ENCODE measurements at places on chromosomes 1 and 21. TPM values are rescaled to one million over a fixed set of nuclear protein-coding genes. Genes with fewer than 3 reads are reported as not detected.

DNA sequence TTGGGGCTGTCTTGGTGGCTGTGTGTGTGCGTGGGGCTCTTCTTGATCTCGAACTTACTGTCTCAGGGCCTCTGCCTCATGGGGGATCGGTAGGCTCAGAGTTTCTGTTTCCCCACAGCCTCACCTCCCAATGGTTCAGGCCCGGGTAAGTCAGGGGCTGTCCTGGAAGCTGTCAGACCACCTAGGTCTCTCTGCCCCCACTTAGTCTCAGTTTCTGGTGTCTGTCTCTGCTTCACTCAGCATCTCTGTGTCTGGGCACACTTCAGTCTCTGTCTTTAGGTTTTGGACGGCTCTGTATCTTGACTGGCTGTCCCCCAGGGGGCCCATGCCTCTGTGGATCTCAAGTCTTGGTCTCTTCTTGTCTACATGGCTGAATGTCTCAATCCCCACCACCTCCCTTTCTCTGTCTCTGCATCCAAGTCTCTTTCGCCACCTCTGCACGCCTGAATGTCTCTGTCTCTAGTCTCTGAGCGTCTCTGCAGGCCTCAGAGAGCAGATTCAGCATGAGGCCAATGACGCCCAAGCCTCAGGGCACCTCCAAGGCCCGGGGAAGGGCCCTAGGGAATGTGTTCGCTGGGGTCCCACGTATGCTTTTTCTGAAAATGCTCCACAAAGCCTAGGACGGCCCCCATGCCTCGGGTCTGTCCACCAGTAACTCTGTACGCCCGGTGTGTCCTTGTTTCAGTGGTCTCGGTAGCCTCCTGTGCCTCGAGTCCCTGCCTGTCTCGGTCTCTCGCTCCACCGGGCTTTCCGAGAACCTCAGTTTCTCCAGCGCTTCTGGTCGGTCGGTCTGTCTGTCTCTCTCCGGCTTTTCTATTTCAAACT, 818 bp downstream of the FHL3 start:
- peak; percentile 49 for DNase-seq
- no peaks in the 10 kb centered on the region for H3K27me3 ChIP-seq
- no peaks in the 10 kb centered on the region for H3K36me3 ChIP-seq
- H3K4me1 ChIP-seq, result peaks cover 85% of the 10 kb centered on the region
- peak overlapping the region; percentile 44 for H3K27ac ChIP-seq

GRCh38 chr1:32907435-32907834, 6.2 kb upstream of the TMEM54 start:
- no peak overlapping the region for H3K27ac ChIP-seq
- no peaks in the 10 kb centered on the region for H3K36me3 ChIP-seq
- no peak overlapping the region for H3K4me3 ChIP-seq
- H3K4me1 ChIP-seq, result no peaks in the 10 kb centered on the region
- peaks cover 3% of the 10 kb centered on the region for H3K27me3 ChIP-seq

The SH2D2A gene
- total RNA-seq, result 324 TPM

DNA sequence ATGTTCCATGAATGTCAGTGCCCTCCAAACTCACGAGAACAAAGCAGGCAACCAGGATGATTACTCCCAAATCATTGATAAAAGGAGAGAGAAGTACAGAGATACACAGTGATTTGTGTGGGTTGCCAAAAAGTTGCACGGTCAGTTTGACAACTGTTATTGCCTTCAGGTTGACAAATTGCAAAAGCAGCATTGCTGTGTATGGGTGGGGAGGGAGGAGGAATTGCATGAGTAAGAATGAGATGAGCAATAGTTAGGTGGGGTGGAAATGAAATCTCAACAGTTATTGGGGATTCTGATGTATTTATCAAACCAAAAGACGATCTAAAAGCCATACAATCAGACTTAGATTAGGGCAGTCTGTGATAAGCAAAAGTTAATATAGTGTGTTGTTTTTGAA, 93.7 kb downstream of the NTMT2 start:
- DNase-seq, result no peak
- no peaks in the 10 kb centered on the region for H3K27me3 ChIP-seq
- H3K36me3 ChIP-seq, result no peaks in the 10 kb centered on the region
- H3K4me1 ChIP-seq, result no peaks in the 10 kb centered on the region
- H3K27ac ChIP-seq, result no peak overlapping the region

The SARS1 gene
- 95.6 TPM for total RNA-seq

The OR6K2 gene
- not detected for total RNA-seq

- no peak overlapping the region for H3K27ac ChIP-seq
- no peaks in the 10 kb centered on the region for H3K36me3 ChIP-seq
- no peak overlapping the region for H3K4me3 ChIP-seq
- no peaks in the 10 kb centered on the region for H3K27me3 ChIP-seq
- H3K4me1 ChIP-seq, result peaks cover 7% of the 10 kb centered on the region
Observed at GRCh38 chr1:204065174-204065985, 7.5 kb upstream of the SOX13 start.

DNA sequence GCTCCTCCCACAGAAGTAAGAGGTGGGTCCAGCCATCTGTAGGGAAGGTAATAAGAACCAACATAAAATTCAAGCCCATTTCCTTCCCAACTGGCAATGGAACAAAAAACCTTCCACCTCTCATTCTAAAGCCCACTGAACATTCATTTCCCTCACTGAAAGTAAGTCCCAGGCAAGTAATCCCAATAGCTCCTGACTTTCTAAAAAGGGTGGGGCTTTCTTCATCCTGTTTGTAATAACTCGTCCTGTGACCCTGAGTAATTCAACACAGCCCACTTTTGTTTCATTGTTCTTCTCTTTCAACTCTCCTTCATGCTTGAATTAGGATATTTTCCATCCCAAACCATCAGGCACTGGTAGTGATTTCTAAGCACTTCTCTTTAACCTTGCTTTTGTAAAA, 74.9 kb downstream of the DAB1 start:
- no peaks in the 10 kb centered on the region for H3K36me3 ChIP-seq
- no peaks in the 10 kb centered on the region for H3K4me1 ChIP-seq
- no peak for DNase-seq
- H3K4me3 ChIP-seq, result no peak overlapping the region

The EPS8L3 gene
- not detected for total RNA-seq

DNA sequence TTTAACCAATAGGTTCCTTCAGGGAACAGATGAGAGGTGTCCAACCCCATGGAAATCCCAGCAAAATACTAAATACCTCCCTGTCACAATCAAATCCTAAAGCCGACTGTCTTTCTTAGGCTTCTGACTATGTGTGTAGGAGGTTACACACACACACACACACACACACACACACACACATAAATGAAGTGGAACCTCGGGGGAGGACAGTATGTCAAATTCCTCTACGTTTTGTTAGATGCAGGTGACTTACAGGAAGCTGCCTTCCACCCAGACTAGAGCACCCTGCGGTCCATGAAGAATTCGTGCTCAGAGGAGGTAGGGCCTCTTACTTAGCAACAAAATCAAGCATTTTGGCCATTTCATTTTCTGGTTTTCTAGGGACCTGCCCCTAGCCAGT, 16.4 kb downstream of the RSPH1 start:
- H3K27me3 ChIP-seq, result no peaks in the 10 kb centered on the region
- no peaks in the 10 kb centered on the region for H3K36me3 ChIP-seq
- DNase-seq, result no peak
- no peaks in the 10 kb centered on the region for H3K4me1 ChIP-seq
- H3K4me3 ChIP-seq, result no peak overlapping the region
- no peak overlapping the region for H3K27ac ChIP-seq

The FAM110D gene
- total RNA-seq, result not detected

- DNase-seq, result no peak
- H3K4me1 ChIP-seq, result peaks cover 17% of the 10 kb centered on the region
- no peaks in the 10 kb centered on the region for H3K27me3 ChIP-seq
Observed at GRCh38 chr1:221991221-221991620, 249.3 kb upstream of the DUSP10 start.

The ACOT11 gene
- total RNA-seq, result 0.85 TPM

The OR2L8 gene
- 1.1 TPM for total RNA-seq

DNA sequence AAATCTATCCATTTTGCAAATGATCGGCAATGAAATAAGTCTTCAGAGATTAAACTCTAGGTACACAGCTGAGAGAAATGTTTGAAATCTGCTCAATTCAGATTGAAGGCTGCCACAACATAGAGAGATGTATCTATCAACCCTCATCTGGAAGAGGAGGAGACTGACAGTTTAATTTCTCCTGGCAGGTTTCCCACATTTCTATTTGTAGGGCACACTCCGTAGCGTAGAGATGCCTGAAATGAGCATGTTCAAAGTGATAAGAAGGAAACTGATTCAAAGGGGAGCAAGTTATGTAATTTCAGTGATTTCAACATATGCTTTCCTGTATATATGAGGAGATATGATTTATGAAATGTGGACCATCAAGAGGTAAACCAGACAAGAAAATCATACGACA, 44.1 kb downstream of the NIBAN1 start:
- no peaks in the 10 kb centered on the region for H3K27me3 ChIP-seq
- no peak overlapping the region for H3K4me3 ChIP-seq
- H3K4me1 ChIP-seq, result peaks cover 8% of the 10 kb centered on the region
- DNase-seq, result no peak

GRCh38 chr1:247517795-247518612, 18.2 kb downstream of the OR2C3 start:
- H3K27me3 ChIP-seq, result no peaks in the 10 kb centered on the region
- H3K36me3 ChIP-seq, result no peaks in the 10 kb centered on the region
- H3K4me3 ChIP-seq, result no peak overlapping the region
- DNase-seq, result peak; percentile 4
- no peak overlapping the region for H3K27ac ChIP-seq
- H3K4me1 ChIP-seq, result no peaks in the 10 kb centered on the region

DNA sequence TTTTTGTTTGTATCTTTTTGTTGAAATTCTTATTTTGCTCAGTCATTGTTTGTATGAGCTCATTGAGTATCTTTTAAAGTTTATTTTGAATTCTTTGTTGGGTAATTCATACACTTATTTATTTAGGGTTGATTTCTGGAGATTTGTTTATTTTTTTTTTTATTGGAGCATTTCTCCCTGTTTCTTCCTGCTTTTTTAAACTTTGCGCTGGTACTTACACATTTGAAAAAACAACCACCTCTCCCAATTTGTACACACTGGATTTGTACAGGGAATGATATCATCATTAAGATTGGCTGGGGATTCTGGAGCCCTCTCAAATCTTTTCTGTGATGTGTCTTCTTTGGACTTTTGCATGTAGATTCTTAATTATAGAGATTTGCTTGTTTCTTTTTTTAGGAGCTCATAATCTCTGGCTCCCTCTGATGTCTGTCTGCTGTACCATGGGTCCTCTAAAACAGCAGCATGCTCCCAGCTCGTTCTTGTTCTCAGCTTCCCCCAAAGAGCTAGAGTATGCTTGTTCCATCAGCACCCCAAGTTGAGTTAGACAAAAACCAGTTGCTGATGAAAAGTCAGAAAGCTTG, 310.7 kb downstream of the DUSP10 start:
- no peak overlapping the region for H3K4me3 ChIP-seq
- no peak overlapping the region for H3K27ac ChIP-seq
- H3K36me3 ChIP-seq, result no peaks in the 10 kb centered on the region
- DNase-seq, result no peak

The PRDM16 gene
- 0.25 TPM for total RNA-seq

The CR1 gene
- total RNA-seq, result 39.4 TPM

- no peaks in the 10 kb centered on the region for H3K36me3 ChIP-seq
- no peaks in the 10 kb centered on the region for H3K4me1 ChIP-seq
- no peak overlapping the region for H3K27ac ChIP-seq
- DNase-seq, result no peak
- peaks cover 7% of the 10 kb centered on the region for H3K27me3 ChIP-seq
- H3K4me3 ChIP-seq, result no peak overlapping the region
Observed at GRCh38 chr21:45959779-45960390, 21.7 kb upstream of the COL6A1 start.

GRCh38 chr1:14735841-14736240, 137.4 kb downstream of the KAZN start:
- H3K36me3 ChIP-seq, result no peaks in the 10 kb centered on the region
- DNase-seq, result no peak
- no peak overlapping the region for H3K27ac ChIP-seq
- no peak overlapping the region for H3K4me3 ChIP-seq
- H3K4me1 ChIP-seq, result no peaks in the 10 kb centered on the region

GRCh38 chr1:156616463-156616862, 2.8 kb upstream of the HAPLN2 start:
- no peak overlapping the region for H3K4me3 ChIP-seq
- H3K27ac ChIP-seq, result no peak overlapping the region
- H3K4me1 ChIP-seq, result no peaks in the 10 kb centered on the region
- no peak for DNase-seq
- H3K36me3 ChIP-seq, result no peaks in the 10 kb centered on the region
- H3K27me3 ChIP-seq, result peaks cover 2% of the 10 kb centered on the region

GRCh38 chr1:41353744-41354143, 7.5 kb upstream of the FOXO6 start:
- H3K27ac ChIP-seq, result no peak overlapping the region
- peaks cover 26% of the 10 kb centered on the region for H3K4me1 ChIP-seq

- H3K27me3 ChIP-seq, result no peaks in the 10 kb centered on the region
- no peak overlapping the region for H3K27ac ChIP-seq
- no peak overlapping the region for H3K4me3 ChIP-seq
- no peak for DNase-seq
- H3K36me3 ChIP-seq, result no peaks in the 10 kb centered on the region
Observed at GRCh38 chr1:68959461-68960030, 462.7 kb upstream of the DEPDC1 start.

DNA sequence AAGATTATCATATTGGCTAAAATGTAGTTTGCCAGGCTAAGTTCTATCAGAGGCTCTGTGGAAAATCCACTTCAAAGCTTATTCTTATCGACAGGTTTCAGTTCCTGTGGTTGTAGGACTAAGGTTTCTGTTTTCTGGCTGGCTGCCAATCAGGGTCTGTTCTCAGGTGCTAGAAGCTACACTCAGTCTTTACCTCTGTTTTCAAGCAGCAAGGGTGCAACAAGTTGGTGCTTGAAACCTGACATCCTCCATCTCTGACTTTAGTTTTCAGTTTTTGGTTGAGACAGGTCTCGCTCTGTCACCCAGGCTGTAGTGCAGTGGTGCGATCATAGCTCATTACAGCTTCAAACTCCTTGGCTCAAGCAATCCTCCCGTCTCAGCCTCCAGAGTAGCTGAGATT, 15.3 kb upstream of the TMCO2 start:
- H3K4me3 ChIP-seq, result no peak overlapping the region
- no peaks in the 10 kb centered on the region for H3K4me1 ChIP-seq
- DNase-seq, result no peak
- H3K27me3 ChIP-seq, result no peaks in the 10 kb centered on the region

The CELSR2 gene
- total RNA-seq, result 7.1 TPM

DNA sequence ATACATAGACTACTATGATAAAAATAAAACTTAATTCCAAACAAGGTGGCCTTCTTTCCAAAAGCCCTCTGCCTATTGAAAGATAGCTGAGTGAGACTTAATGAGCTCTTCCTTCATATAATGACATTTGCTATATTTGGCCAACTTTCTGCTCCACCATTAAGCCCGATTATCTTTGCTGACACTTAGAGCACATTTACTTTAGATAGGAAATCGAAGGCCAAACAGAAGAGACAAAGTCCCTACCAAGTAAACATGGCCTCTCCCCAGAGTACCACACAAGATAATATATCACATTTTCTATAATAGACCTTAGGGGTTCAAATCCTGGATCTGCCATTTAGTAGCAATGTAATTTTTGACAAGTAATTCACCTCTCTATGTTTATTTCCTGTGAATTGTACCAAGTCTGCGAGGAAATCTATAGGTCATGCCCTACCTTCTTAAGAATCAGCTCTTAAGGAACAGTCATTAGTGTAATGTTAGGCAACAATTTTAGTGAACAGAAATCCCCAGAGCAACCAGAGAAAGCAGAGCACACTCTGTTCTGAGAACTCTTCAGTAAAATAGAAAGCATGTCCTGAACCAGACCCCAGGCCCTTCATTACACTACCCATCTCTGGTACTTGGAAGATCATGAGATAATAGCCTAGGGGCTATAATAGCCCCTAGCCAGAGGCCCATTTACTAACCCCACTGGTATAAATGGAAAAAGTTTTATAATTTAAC, 17.3 kb upstream of the COA6 start:
- DNase-seq, result no peak
- no peaks in the 10 kb centered on the region for H3K4me1 ChIP-seq
- no peak overlapping the region for H3K27ac ChIP-seq
- no peak overlapping the region for H3K4me3 ChIP-seq
- H3K27me3 ChIP-seq, result peaks cover 2% of the 10 kb centered on the region
